Left hindlimb (tissue), 1 donor: ENCODE measurements at places on chromosomes 5 and 9.

DNA sequence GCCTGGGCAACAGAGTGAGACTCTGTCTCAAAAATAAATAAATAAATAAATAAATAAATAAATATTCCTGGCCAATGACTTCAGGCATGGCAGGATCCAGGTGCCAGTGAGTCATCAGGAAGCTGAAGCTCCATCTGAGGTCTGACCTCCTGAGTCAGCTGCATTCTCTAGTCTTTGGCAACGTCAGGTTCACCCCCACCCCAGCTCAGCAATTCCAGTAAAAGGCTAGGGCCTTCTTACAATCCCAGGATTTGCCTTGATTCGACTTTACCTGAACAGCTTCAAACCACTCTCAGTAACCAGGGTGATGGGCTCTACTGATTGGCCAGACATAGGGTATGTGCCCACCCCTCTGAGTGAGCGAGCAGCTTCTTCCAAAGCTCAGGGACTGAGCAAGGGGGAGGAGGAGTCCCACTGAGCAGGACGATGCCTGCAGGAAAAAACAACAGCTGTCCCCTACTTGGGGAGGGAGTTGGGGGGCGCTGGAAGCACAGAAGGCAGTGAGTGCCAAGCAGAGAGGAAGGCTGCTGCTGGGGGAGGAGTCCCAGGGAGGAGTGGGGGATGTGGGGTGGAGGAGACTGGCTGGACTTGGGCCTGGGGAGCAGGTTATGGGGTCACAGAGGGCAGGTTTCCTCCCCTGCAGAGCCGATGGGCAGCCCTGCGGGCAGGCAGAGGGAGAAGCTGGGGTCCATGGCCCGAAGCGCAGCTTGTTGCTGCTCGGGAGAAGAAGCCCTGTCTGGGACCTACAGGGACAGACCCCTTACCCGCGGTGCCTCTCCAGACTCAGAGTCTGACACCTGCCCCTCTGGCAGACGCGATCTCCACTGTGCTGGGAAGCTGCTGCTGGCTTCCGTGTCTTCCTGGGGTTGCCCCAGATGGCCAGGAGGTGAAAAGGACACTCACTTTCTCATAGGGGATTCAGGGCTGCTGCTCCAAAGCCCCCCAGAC, 25.9 kb upstream of the UNC5A start:
- no peak for DNase-seq

GRCh38 chr9:136484153-136485048, 1.6 kb upstream of the SEC16A start:
- peak; percentile 54 for DNase-seq

- DNase-seq = no peak
Measured at GRCh38 chr9:27352457-27353165, 55.7 kb upstream of the EQTN start.

GRCh38 chr9:21174671-21175070, 8.2 kb upstream of the IFNA21 start:
- no peak for DNase-seq

DNA sequence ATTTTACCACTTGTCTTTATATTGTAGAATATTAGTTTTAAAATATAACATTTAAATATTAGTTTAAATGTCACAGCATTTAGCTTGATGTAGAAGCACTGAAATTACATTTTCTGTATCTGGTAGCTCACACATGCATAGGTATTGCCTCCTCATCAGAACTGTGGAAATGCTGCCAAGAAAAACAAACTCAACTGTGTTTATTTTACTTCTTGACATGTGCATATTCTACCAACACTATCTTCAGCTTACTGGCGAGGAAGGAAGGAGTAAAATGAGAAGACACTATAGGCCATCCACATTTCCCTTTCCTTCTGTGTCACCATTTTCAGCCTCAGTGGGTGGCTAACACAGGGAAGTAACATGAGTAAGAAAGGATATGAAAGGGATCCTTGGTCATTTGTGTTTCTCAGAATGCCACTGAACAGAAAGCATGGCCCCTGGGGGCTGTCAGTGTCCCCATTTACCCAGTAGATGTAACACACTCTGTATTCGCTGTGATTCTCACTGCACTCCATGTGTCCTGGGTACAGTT, 81.0 kb upstream of the HTR4 start:
- DNase-seq = no peak

- DNase-seq = no peak
Measured at GRCh38 chr5:137994556-137994955, 38.3 kb downstream of the FAM13B start.

DNA sequence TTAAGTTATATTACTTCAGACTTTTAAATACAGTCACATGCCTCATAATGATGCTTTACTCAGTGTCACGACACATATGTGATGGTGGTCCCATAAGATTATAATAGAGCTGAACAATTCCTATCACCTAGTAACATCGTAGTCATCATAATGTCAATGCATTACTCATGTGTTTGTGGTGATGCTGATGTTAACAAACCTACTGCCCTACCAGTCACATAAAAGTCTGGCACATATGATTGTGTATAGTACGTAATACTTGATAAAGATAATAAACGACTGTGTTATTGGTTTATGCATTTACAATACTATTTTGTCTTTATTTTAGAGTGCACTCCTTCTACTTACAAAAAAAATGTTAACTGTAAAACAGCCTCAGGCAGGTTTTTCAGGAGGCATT, 103.7 kb downstream of the PAM start:
- DNase-seq = no peak

GRCh38 chr5:53030893-53031292, 41.7 kb downstream of the ITGA2 start:
- no peak for DNase-seq

DNA sequence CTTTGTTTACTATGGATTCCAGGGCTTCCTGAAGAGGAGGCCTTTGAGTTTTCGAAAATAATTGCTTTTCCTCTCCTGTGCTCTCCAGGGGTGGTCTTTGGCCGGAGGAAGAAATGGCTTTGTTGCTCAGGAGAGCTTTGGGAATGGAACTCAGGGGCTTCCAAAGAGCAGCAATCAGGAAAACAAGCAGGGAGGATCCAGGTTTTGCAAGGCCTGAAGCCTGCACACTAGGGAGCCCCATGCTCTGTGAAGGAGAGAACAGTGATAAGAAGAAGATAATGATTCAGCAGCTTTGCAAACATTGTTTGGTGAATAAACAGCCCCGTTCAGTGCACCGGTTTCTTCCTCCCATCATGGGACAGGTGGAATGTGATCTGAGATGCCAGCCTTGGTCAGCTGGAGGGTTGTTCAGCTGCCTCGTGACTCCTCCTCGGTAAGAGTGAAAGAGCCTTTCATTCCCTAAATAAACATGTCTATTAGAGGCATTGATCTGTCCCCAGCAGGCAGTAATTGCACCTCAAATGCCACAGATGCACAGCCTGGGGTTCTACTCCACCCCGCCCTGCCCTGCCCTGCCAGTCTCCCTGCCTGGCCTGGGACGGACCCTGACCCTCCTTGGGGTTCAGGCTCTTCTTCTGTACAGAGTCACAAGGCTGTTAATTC, 11.5 kb upstream of the ALDH1B1 start:
- DNase-seq = no peak

DNA sequence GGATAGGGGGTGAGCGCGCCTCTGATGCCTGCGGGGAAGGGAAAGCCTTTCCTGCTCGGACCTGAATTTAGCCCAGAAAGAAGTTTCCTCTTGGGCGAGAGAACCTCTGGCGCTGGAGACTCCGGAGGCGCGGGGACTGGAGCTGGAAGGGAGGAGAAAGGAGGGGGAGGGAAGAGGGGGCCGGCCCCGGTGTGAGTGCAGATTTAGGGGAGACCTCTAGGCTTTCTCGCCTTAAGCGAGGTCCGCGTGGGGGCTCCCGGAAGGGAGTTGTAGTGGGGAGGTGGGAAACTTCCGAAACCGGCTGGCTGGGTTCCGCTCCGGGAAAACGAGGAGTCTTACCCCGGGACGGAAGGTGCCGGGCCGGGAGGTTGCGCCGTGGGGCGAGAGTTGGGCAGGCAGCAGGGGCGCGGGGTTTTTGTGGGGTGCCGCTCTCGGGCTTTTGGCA, 1.3 kb downstream of the PCSK5 start:
- peak; percentile 54 for DNase-seq

DNA sequence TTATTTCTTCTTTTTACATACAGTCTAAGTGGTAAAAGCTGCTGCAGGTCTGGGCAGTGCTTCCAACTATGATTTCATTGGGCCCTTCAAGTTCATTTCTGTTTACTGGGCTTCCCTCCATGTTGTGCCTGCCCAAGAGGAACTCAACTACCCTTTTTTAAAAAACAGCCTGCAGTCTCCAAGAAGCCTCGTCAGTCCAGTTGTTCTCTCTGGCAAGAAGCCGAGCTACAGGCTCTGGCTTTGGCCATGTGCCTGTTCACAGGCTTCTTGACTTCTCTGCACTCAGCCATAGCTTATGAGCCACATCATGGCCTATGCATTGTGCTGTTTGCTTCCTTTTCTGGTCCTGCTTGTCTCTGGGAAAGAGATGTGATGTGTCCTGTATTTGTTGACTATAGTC, 119.7 kb upstream of the PJA2 start:
- peak; percentile 62 for DNase-seq

- no peak for DNase-seq
Measured at GRCh38 chr5:154103233-154103632, 64.5 kb downstream of the MFAP3 start.

GRCh38 chr5:142626099-142626498, 59.8 kb downstream of the FGF1 start:
- DNase-seq = no peak

DNA sequence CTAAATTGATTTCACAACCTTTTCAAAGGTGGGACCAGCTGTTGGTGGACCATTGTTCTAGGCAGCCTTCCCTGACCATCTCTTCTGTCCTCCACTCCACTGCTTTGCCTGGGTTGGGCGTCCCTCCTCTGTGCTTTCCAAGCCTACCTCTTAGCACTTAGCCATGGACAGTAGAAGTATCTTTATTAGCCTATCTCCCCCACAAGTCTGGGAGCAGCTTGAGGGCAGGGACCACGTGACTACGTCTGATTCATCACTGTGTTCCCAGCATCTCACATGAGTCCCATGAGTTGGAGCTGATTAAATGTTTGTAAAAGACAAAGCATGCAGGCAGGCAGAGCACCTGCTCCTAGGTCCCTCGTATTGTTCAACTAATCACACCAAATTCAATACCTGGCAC, 20.9 kb downstream of the MORN5 start:
- DNase-seq = no peak

- DNase-seq = no peak
Measured at GRCh38 chr5:8865266-8865665, 680.6 kb downstream of the SEMA5A start.

- no peak for DNase-seq
Measured at GRCh38 chr5:68396722-68397121, 181.2 kb downstream of the PIK3R1 start.

- DNase-seq = no peak
Measured at GRCh38 chr5:158270996-158271554, 412.1 kb upstream of the CLINT1 start.

DNA sequence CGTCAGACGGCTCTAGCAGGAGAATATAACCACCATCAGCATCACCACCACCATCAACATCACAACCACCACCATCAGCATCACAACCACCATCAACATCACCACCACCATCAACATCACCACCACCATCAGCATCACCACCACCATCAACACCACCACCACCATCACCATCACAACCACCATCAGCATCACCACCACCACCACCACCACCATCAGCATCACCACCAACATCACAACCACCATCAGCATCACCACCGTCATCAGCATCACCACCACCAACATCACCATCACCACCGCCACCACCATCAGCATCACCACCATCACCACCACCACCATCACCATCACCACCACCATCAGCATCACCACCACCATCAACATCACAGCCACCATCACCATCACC, 210.7 kb downstream of the C9orf50 start:
- DNase-seq = peak; percentile 26

DNA sequence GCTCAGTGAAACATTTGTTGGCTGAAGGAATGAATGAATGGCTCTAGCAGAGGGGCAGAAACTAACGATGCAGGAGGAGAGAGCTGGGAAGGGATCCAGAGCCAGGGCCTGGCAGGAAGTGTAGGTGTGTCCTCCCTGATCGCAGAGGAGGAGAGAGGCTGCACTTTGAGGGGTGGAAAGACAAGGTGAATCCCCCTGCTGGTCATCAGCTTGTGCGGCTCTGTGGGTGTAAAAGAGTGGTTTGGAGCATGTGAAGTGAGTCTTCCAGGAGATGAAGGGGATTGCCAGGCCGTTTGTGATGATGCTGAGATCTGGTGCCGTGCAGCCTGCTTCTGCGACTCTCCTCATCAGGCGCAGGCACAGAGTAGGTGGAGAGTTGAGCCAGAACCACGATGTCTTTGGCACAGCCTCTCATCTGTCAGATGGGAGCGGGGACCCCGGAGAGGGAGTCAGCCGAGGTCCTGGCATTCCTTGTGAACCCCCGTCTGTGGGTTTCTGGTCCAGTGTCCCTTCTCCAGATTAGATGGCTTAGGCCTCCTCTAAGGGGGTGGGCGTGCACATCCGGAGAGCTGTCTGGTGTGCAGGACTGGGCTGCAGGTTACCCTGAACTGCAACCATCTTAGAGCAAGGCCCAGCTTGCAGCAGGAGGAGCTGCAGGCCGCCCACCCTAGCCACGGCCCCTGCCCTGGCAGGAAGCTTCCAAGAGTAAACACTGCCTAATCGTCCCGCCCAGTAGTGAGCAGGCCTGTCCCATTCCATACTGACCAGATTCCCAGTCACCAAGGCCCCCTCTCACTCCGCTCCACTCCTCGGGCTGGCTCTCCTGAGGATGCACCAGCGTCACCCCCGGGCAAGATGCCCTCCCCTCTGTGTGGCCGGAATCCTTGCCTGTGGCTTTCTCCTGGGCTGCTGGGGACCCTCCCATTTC, at the start of gene ADAMTS13:
TSS of gene ADAMTS13 (plus strand) at position 753 of the 928 bp plus-strand sequence. CDS start at position 830, 77 bp downstream.
- no peak for DNase-seq

DNA sequence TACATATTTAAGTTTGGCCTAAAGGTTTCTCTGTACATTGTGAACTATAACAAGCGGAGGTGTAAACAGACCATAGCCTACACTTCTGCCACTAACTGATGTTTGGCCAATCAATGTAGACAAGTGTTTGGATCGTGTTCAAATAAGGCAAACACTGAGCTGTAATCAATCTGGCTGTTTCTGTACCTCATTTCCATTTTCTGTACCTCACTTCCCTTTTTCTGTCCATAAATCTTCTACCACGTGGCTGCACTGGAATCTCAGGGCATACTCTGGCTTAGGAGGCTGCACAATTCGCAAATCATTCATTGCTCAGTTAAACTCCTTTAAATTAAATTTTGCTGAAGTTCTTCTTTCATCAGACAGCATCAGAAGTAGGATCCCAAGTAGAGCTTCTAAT, 140.9 kb downstream of the SLC25A46 start:
- no peak for DNase-seq

GRCh38 chr5:73196201-73196600, 23.2 kb downstream of the TMEM174 start:
- no peak for DNase-seq

GRCh38 chr5:36908544-36909260, 32.1 kb downstream of the NIPBL start:
- no peak for DNase-seq

GRCh38 chr5:67813877-67814539, 401.5 kb upstream of the PIK3R1 start:
- no peak for DNase-seq
